ENCODE measurements at places on chromosomes 7 and 10.

DNA sequence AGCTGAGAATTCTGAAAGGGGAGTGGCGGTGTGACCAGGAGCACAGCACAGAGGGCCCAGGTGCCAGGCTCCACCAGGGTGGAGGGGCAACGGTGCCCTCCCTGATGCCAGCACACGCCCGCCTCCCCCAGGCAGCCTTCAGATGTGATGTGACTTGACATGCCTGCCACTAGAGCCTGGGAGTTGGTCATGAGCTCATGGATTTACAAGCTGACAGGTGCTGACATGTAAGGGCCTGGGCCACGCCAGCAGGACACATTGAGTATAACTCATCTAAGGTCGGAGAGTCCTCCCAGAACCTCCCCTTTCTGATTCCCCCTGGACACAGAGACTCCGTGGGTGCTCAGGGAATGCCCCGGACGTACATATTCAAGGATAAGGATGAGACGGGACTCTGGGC lies 74.2 kb downstream of the LSM5 start:
- DNase-seq, result no peak

- no peak for DNase-seq
These were observed 14.3 kb downstream of the KLLN start for GRCh38 chr10:87849001-87849400.

DNA sequence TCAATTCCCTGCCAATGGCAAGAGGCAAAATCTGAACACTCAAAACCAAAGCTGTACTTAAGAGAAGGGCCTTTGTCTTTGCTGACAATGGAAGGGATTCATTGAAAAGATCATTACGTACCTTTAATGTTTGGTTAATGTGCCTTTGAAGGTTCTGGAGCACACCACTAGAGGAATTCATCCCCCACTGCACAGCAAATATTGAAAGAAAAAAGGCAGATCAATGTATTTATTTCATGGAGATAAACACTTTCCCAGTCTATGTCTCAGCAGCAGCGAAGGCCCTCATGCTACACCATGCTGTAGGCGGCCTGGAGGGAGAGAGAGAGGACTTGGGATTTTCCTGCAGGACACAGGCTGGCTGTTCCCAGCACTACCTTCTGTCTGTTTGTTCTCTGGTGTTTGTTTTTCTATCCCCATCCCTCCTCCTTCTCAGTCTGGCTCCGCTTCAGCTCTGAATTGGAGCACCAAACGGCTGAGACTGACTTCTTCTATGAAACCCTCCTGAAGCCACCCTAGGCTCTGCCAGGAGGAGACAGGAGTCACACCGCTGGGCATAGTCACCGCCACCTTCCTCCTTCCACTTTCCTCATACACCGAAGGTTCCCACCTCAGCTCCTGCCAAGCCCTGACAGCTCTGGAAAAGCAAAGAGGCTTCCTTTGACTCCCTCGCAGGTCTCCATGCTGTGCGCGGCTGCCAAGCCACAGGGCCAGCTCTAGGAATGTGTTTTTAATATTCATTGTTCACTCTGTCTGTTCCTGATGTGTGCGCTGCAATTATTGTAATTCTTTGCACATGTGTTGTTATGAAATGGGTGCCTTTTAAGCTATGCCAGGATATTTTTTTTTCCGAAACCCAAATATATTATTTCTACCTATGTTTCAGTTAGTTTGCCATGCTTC lies 301.5 kb downstream of the FZD1 start:
- DNase-seq, result peak; percentile 76

GRCh38 chr10:70804421-70804808 lies 11.3 kb upstream of the SGPL1 start:
- DNase-seq, result peak; percentile 54

- DNase-seq, result no peak
These were observed 112.6 kb downstream of the PRKAG2 start for GRCh38 chr7:151764056-151764920.

GRCh38 chr10:128278362-128278761 lies 152.1 kb upstream of the MKI67 start:
- no peak for DNase-seq

GRCh38 chr7:137166363-137166762 lies 177.2 kb downstream of the PTN start:
- no peak for DNase-seq

DNA sequence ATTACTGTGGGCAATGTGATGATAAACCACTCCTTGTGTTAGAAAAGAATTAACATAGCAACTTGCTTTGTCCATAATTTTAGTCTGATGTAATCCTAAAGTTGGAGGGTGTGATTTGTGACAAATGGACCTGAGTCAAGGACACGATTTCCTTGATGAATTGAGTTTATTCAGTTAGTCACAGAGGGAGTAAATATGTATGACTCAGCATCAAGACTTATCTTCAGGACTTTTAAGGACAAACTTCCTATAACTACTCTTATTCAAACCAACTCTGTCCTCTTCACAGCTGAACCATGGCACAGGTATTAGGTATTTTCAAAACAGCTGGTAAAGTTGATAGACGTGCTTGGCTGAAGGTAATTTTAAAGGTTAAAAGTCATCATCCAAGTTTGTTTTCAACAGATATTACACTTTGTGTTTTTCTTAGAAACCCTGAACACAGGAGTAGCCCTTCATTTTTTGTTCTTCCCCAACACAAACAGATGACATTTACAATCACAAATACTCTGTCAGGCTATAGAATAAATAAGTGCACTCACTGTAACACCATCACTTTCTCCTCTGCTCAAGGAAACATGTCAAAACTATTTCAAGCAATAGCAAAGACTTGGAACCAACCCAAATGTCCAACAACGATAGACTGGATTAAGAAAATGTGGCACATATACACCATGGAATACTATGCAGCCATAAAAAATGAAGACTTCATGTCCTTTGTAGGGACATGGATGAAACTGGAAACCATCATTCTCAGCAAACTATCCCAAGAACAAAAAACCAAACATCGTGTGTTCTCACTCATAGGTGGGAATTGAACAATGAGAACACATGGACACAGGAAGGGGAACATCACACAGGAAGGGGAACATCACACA lies 54.5 kb downstream of the COA1 start:
- peak; percentile 79 for DNase-seq

DNA sequence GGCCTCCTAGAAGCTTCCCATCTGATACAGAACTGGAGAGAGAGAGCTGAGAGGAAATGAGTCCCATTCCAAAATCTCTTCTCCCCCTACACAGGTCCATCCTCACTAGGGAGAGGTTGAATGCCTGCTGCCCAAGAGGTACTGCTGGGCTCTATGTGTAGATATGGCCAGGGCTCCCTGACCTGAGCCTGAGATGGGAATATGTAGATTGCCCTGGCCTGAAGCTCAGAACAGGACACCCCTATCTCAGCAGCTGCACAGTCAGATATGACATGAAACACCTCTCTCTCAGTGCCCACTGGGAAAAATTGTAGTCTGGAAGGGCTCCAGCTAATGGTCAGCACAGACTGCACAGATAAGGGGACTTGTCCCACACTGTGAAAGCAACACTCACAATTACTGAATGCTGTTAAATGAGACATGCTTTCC lies 3.1 kb upstream of the IFIT1B start:
- peak; percentile 20 for DNase-seq
